Spinal cord (tissue), 10 donors: ENCODE measurements at places on chromosomes 2 and 18. TPM values are rescaled to one million over a fixed set of nuclear protein-coding genes. Genes with fewer than 3 reads are reported as not detected.

Gene STK39
- 51.1 TPM for total RNA-seq

DNA sequence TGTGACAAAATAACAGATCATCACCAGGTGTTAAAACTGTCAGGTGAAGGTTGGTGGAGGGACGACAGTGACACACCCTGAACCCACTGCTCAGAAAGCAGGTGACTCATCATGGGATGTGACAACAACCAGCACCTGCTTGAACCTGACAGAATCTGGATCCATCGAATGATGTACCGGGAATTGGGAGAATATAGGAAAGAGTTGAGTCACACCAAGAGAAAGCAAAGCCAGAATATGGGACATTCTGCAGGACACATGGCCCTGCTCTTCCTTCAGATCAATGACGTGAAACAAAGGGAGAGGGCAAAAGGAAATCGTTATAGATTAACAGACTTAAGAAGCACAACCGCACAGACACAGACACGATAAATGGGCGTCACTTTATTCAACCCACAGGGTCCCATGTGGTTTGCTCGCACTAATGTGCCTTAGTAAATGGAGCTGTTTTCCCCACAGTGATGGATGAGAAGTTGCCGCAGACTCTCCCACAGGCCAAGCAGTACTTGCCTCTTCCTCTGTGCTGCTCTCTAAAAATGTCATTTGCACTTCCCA is 100.1 kb downstream of the CRACDL start:
- no peak for DNase-seq

- DNase-seq: no peak
Measured at GRCh38 chr18:59067873-59068272, 71.8 kb upstream of the SEC11C start.

Gene ZNF516
- 26.1 TPM for total RNA-seq

Gene PCARE
- total RNA-seq: 0.06 TPM

GRCh38 chr2:38600242-38600891 is 2.4 kb downstream of the HNRNPLL start:
- no peak for DNase-seq

Gene SCN9A
- total RNA-seq: 94.9 TPM

DNA sequence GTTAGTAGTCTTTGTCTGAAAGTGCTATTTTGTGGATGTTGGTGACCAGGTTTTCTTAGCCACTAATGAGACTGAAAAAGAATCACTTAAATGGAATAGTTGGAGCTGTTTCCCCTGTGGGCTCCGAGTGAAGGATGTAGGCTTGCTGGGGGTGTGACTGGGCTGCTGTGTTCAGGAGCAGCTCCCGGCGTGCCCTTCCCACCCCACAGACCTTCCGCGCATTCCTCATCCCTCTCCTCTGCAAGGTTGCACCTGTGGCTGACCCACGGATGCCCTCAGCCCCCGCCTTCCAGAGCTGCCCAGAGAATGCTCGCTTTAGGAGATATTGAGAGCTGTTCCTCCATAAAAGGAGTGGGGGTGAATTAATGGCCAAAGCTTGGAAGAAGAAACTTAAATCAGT is 174.3 kb downstream of the LDLRAD4 start:
- no peak for DNase-seq

Gene SERPINB10
- total RNA-seq: 3.7 TPM

Gene RIF1
- total RNA-seq: 48.1 TPM

DNA sequence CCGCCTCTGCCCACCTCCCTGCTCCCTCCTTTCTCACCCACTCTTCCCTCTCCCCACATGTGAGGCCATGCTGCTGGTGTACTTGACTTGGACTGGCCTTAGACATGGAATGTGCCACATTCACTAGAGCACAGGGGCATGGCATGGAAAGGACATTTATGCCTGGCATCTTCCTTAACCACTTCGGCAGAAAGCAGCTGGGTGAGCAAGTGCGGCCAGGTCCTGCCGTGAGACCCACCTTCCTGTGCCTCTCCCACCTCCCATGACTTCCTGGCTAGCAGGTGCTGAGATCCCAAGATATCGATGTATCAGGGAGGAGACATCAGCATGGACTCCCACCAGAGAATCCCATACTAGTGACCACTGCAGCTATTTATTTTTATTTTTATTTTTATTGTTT is 13.0 kb downstream of the GPR55 start:
- no peak for DNase-seq

- DNase-seq: no peak
Measured at GRCh38 chr2:128300151-128301020, 18.3 kb downstream of the HS6ST1 start.

Gene TUBA3E
- total RNA-seq: 0.11 TPM

- no peak for DNase-seq
Measured at GRCh38 chr2:35614640-35615039, 740.9 kb upstream of the CRIM1 start.

- no peak for DNase-seq
Measured at GRCh38 chr2:57515366-57515765, 531.2 kb upstream of the VRK2 start.

GRCh38 chr18:62586151-62586774 is 63.4 kb downstream of the ZCCHC2 start:
- DNase-seq: peak; percentile 55

GRCh38 chr18:48790226-48790863 is 160.4 kb downstream of the SMAD7 start:
- no peak for DNase-seq
